ENCODE measurements at places on chromosomes 2 and 18.

DNA sequence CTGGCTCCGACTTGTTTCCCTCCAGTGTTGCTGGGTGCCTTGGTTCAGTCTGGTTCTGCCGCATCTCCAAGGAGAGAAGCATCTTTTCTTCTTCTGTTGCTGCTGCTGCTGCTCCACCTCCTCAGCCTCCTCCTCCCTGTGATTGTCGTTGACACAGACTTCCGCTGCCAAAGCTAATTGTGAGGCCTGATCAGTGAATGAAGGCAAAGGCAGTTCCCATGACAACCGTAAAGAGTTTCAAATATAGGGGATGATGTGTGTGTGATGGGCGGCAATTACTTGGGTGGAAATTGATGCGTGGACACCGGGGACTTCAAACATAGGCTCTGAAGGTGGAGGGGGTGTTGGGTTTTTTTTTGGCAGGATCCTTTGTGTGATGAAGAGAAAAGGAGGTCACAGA lies 13.7 kb downstream of the TET3 start:
- no peak for DNase-seq

DNA sequence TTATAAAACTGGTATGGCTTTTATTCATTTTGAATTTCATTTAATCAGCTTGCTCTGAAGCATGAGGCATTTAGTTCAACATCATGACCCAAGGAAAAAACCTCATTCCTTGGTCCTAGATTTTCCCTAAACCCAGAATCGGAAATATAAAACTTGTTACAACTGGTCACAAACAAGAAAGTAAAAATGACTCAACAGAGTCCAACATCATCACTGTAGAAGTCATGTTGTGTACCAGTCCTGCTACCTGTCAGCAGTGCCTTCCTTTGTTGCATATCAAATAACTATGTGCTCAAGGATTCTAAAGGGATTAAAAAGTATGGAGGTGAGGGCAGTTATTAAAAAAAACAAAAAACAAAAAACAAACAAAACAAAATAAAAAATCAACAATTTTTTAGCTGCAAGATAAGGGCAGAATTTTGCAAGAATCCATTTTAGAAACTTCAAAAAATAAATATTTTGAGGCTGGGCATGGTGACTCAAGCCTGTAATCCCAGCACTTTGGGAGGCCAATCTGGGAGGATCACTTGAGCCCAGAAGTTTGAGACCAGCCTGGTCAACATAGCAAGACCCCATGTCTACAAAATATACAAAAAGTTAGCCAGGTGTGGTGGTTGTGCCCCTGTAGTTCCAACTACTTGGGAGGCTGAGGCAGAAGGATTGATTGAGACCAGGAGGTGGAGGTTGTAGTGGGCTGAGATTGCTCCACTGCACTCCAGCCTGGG lies 18.4 kb downstream of the NCKAP1 start:
- DNase-seq: no peak

- DNase-seq: no peak
Observed at GRCh38 chr2:3034856-3035255, 342.8 kb downstream of the EIPR1 start.

- DNase-seq: peak; percentile 93
Observed at GRCh38 chr2:235493775-235494715, at the start of gene AGAP1. TSS of gene AGAP1 (plus strand) at chr2:235494043.

GRCh38 chr2:127609031-127609751 lies 36.8 kb upstream of the GPR17 start:
- DNase-seq: no peak

DNA sequence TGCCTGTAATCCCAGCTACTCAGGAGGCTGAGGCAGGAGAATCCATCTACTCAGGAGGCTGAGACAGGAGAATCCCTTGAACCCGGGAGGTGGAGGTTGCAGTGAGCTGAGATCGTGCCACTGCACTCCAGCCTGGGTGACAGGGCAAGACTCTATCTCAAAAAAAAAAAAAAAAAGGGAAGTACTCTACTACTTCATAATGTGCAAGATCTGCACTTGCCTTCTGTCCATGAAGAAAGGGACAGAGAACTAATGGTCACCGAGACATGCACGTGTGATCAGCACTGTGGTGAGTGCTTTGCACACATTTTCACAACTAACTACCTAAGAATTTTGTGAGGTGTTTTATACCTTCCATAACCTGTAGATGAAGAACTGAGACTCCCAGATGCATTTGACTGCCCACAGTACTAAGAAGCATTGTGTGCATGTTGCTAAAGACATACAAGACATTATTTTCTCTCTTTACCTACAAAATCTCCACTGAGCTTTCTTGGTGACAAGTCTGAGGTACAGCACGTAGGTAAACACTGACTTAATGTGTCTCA lies 784.8 kb upstream of the ID2 start:
- no peak for DNase-seq

- no peak for DNase-seq
Observed at GRCh38 chr2:1701556-1702185, 42.6 kb downstream of the PXDN start.

GRCh38 chr2:163264341-163264740 lies 425.8 kb upstream of the KCNH7 start:
- DNase-seq: no peak

DNA sequence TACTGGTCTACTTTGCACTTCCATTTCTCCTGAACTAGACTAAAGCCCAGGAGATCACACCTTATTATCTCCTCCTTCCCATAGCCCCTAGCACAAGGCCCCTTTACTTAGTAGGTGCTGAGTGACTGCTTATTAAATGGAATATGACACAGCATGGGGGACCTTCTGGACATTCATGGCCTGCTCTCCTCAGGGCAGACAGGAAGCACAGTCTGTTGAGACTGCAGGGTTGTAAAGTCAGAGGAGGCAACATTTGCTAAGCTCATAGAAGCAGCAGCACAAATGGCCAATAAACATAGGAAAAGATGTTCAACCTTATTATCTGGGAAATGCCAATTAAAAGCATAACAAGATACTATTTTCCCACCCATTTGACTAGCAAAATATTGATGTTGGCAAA lies 75.3 kb downstream of the DNMT3A start:
- DNase-seq: no peak

- no peak for DNase-seq
Observed at GRCh38 chr2:187379869-187380268, 68.2 kb downstream of the CALCRL start.

GRCh38 chr18:36672437-36673344 lies 156.1 kb downstream of the TPGS2 start:
- no peak for DNase-seq

- no peak for DNase-seq
Observed at GRCh38 chr2:27888790-27889189, 1.4 kb downstream of the RBKS start.

DNA sequence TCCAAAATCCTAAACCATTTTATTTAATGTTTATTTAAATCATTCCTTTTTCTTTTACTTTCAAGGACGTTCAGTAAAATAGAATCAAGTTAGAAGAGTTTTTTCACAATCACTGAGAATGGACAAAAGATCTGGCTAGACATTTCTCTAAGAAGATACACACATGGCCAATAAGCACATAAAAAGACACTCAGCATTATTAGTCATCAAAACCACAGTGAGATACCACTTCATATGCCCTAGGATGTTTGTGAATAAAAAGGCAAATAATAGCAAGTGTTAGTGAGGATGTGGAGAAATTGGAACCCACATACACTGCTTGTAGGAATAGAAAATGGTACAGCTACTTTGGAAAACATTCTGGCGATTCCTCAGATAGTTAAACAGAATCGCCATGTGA lies 76.1 kb downstream of the RHBDD1 start:
- no peak for DNase-seq

DNA sequence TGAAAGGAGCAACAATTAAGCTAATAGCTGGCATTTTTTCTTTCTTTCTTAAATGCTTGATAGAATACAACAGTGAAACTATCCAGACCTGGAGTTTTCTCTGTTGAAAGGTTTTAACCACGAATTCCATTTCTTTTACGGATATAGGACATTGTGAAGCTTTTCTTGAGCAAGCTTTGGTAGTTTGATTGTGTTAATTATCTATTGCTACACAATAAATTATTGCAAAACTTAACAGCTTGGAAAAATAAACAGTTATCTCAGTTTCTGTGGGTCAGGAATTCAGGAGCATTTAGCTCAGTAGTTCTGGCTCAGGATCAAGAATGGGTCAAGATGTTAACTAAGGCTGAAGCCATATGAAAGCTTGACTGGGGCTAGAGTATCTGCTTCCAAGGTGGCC lies 11.7 kb downstream of the PHOSPHO2 start:
- no peak for DNase-seq

- DNase-seq: no peak
Observed at GRCh38 chr2:177711483-177712265, 319.1 kb downstream of the AGPS start.

DNA sequence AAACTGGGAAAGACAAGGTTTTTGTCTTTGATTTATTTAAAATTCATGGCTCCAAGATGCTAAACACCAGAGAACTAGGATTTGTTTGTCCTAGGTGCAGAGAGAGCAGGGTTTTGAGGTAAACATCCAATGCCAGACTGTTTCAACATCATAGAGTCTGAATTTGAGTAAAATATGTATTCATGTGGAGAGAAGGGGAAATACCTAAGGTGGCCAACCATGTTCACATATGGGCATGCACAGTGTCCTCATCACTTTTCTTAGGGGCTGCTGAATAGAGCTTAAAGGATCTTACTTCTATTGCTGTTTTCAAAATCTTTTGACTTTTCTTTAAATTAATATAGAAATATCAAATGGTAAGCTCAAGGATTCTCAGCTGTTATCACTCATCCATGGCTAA lies 287.0 kb upstream of the CCDC68 start:
- DNase-seq: no peak

GRCh38 chr2:56889738-56890137 lies 705.9 kb downstream of the CCDC85A start:
- no peak for DNase-seq

DNA sequence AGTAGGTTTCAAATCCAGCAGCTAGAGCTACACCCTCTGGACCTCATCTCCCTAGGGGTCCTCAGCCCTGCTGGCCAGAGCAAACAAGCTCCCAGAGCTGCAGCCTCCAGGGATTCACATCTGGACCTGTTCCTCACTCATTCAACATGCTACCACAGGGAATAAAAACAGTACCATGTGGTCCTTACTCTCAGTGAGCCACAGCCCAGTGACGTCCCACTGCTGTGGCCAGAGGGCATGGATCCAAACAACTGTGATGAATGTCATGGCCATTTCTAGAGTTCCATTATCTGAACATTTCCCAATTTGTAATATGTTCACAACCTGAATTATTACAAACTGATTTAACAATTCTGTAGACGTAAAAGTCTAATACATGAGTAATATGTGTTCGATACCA lies 177.9 kb downstream of the TRABD2A start:
- no peak for DNase-seq

- no peak for DNase-seq
Observed at GRCh38 chr2:5227062-5227699, 465.0 kb upstream of the SOX11 start.

DNA sequence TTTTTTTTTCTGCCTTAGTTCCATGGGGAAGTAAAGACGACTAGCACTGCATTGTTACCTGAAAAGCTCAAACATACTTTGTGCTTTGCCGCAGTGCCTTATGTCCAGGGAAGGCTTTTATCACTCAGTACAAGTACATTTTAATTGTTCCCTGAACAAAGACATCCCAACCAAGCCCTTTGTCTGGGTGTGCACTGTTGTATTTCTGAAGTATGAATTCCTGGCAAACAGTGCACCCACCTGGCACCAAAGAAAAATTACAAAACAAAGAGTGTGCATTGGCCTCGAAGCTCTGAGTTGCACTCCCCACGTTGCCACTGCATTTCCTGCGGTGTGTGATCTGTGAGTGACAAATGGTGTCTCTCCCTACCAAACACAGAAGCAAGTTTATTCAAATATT lies 858.5 kb upstream of the PIK3C3 start:
- DNase-seq: no peak

- DNase-seq: no peak
Observed at GRCh38 chr2:170824526-170825015, 7.9 kb downstream of the GAD1 start.

- DNase-seq: no peak
Observed at GRCh38 chr2:205372141-205372540, 310.2 kb upstream of the NRP2 start.

- DNase-seq: no peak
Observed at GRCh38 chr2:217788669-217789002, 214.2 kb downstream of the TNS1 start.

- DNase-seq: peak; percentile 28
Observed at GRCh38 chr2:85550486-85550885, 10.8 kb downstream of the GGCX start.

GRCh38 chr2:44996356-44996755 lies 12.9 kb downstream of the SIX2 start:
- no peak for DNase-seq

DNA sequence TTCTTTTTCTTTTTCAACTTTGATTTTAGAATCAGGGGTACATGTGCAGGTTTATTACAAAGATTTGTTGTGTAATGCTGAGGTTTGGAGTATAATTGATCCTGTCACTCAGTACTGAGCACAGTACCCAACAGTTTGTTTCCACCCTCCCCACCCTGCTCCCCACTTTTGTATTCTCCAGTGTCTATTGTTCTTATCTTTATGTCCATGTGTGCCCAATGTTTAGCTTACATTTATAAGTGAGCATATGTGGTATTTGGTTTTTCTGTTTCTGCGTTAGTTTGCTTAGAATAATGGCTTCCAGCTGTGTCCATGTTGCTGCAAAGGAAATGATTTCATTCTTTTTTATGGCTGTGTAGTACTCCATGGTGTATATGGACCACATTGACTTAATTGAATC lies 43.1 kb downstream of the RDH14 start:
- no peak for DNase-seq

GRCh38 chr18:23320709-23321236 lies 132.3 kb upstream of the RIOK3 start:
- no peak for DNase-seq

DNA sequence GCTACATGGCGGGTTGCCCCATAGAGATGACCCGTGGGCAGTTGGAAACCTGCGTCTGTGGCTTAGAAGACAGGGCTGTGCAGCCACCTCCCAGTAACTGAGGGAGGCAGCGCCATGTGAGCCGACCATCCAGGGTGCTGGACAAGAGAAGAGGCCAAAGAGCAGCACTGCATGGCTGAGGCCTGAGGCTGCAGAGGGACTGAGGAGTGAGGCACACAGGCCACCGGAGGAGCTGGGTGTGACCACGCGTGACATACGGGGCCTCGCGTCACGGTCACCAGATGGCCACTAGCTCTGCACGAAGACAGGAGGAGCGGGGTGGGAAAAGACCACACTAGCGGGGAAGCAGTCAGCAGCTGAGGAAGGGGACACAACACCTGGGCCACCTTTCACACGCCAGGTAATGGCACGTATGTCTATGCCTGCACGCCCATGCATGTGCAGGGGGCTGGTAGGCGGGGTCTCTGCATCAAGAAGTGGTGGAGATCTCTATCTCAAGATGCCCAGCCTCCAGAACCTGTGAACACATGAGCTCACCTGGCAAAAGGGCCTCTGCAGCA lies 61.4 kb downstream of the NDUFA10 start:
- no peak for DNase-seq

Data from C1 segment of cervical spinal cord (tissue), 14 donors.